NT2/D1 (cell line): ENCODE measurements at places on chromosomes 2 and 18.

- no peak for DNase-seq
Measured at GRCh38 chr2:235050980-235051351, 99.1 kb downstream of the SH3BP4 start.

DNA sequence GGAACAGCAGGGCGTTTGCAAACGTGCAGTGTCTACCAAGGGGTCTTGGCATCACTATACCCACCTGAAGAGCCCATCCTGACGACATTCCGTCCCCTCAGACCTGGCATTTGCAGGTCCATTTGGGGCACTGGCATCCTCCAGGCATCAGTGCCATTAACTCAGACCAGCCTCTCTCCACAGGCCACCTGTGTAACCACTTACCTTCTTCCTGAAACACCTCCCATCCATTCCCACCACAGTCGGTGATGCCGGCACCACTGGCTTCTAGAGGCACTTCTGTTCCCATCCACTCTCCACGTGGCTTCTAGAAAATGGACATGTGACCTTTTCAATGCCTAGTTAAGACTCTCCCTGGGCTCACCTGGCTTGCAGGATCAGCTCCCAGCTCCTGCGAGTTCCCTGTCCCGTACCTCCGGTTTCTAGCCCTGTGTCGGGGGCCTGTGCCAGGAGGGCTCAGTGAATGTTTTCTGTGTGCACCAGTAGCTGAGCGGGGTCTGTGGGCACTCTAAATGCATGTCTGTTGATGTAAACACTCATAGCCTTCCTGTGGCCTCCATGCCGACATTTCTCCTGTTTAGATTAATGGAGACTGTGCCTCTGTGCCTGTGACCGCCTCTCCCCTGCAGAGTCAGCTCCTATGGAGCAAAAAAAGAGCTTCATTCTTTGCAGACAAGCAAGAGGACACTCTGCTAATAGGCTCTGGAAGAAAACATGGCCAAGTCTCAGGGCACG, 458.0 kb upstream of the HS6ST1 start:
- DNase-seq, result no peak

DNA sequence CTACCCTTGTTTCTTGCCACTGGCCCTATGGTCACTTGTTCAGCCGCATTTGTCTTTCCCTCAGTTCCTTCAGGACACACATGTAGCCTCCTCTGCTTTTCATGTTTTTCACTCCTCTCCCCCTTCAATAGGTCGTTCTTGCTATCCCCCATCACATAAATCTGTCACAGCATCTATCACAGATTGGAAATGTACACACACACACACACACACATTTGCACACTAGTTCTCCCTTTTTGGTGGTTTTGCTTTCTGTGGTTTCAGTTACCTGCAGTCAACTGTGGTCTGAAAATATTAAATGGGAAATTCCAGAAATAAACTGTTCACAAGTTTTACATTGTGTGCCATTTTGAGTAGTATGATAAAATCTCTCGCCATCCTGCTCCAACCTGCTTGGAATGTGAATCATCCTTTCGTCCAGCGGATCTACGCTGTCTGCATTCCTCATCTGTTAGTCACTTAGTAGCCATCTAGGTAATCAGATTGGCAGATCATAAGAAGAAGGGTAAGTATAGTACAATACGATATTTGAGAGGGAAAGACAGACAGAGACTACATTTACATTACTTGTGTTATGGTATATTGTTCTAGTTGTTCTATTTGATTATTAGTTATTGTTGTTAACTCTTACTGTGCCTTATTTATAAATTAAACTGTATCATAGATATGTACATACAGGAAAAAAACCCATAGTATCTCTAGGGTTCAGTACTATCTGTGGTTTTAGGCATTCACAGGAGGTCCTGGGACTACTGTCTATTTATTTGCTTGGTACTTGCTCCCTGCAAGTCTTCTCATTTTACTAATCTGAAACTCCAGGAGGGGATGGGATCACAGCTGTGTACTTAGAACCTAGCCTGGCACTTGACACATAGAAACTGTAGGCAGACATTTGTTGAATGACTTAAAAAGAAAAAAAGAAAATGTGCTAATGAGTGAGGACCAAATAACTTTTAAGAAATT, 86.1 kb upstream of the PNPT1 start:
- no peak for DNase-seq

GRCh38 chr18:58222432-58223125, 178.6 kb downstream of the NEDD4L start:
- no peak for DNase-seq

DNA sequence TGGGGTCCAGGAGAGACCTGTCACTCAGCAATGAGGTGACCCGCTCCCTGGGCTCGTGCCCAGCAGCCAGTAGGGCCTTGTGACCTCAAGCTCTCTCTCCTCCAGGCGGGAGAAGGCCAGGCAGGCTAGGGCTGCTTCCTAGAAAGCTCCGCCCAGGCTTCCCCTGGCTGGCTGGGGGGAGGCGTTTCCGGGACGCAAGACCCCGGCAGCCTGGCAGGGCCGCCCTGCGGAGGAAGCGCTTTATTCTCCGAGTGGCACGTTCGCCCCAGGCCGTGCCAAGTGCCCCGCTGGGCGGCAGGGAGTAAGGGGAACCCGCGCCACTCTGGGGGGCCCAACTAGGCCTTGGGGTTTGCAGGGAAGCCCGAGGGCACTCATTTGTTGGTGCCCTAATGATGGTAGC, 21.2 kb upstream of the EPAS1 start:
- DNase-seq, result no peak
